H4 (cell line): ENCODE measurements at places on chromosomes 4 and X. TPM values are rescaled to one million over a fixed set of nuclear protein-coding genes. Genes with fewer than 3 reads are reported as not detected.

The PAGE5 gene
- 37.9 and 40.5 TPM in 2 replicates for total RNA-seq

The SAGE1 gene
- not detected in 2 replicates for total RNA-seq

The MUC7 gene
- total RNA-seq = not detected in 2 replicates

The EMCN gene
- not detected in 2 replicates for total RNA-seq

The DCHS2 gene
- 0.29 and 0.53 TPM in 2 replicates for total RNA-seq

The UCP1 gene
- total RNA-seq = not detected in 2 replicates

The RASL11B gene
- total RNA-seq = 0.60 and 0.80 TPM in 2 replicates

The BTK gene
- total RNA-seq = not detected in 2 replicates

The FRMPD3 gene
- total RNA-seq = 0.02 TPM in 1 of 2 replicates, not detected in the other

The SPANXB1 gene
- 2.2 and 4.1 TPM in 2 replicates for total RNA-seq

The PAGE2B gene
- total RNA-seq = not detected in 2 replicates

The FGD1 gene
- 2.6 and 4.1 TPM in 2 replicates for total RNA-seq

The HAUS3 gene
- 7.6 and 11.0 TPM in 2 replicates for total RNA-seq

The CXCL9 gene
- total RNA-seq = not detected in 2 replicates

The RASSF6 gene
- total RNA-seq = 0.08 TPM in 1 of 2 replicates, not detected in the other

The RHOXF2 gene
- total RNA-seq = not detected in 2 replicates

The EFHC2 gene
- total RNA-seq = not detected in 2 replicates

The YY2 gene
- 2.1 and 2.4 TPM in 2 replicates for total RNA-seq

The GPRASP3 gene
- total RNA-seq = 1.2 and 2.0 TPM in 2 replicates

The ADH7 gene
- not detected in 2 replicates for total RNA-seq

The OCIAD2 gene
- total RNA-seq = 46.5 and 67.6 TPM in 2 replicates

The KLKB1 gene
- total RNA-seq = 0.17 TPM in 1 of 2 replicates, not detected in the other

The MAGEB2 gene
- total RNA-seq = 0.46 and 1.5 TPM in 2 replicates

The XG gene
- total RNA-seq = 0.06 TPM in 1 of 2 replicates, not detected in the other

The COX7B2 gene
- total RNA-seq = not detected in 2 replicates

The MTMR8 gene
- total RNA-seq = 0.82 and 1.6 TPM in 2 replicates

The SPIN4 gene
- total RNA-seq = 7.1 and 13.8 TPM in 2 replicates

The CLIC2 gene
- total RNA-seq = 31.6 and 44.7 TPM in 2 replicates

The UGT8 gene
- total RNA-seq = 10.9 and 13.5 TPM in 2 replicates

The RHOXF1 gene
- not detected in 2 replicates for total RNA-seq

The TNIP3 gene
- 0.66 and 1.5 TPM in 2 replicates for total RNA-seq

The PFKFB1 gene
- not detected in 2 replicates for total RNA-seq

The BRS3 gene
- not detected in 2 replicates for total RNA-seq

The CFP gene
- not detected in 2 replicates for total RNA-seq

The SRPX2 gene
- 24.5 and 27.9 TPM in 2 replicates for total RNA-seq

The SERPINA7 gene
- not detected in 2 replicates for total RNA-seq

The UGT2B17 gene
- not detected in 2 replicates for total RNA-seq

The FDCSP gene
- 0.45 and 3.6 TPM in 2 replicates for total RNA-seq

The GAGE12H gene
- not detected in 2 replicates for total RNA-seq

The SULT1E1 gene
- 1.6 and 3.1 TPM in 2 replicates for total RNA-seq

The GRSF1 gene
- total RNA-seq = 53.6 and 74.1 TPM in 2 replicates

The SUPT20HL2 gene
- total RNA-seq = not detected in 2 replicates

The TMEM156 gene
- 1.3 and 2.7 TPM in 2 replicates for total RNA-seq

The LIMCH1 gene
- total RNA-seq = 24.5 and 25.3 TPM in 2 replicates

The HTR2C gene
- not detected in 2 replicates for total RNA-seq

The TMPRSS11A gene
- total RNA-seq = not detected in 2 replicates

The EXOC1 gene
- 24.0 and 25.1 TPM in 2 replicates for total RNA-seq

The REST gene
- total RNA-seq = 13.5 and 18.2 TPM in 2 replicates

The TRIM2 gene
- 16.5 and 22.0 TPM in 2 replicates for total RNA-seq

The RIPPLY1 gene
- not detected in 2 replicates for total RNA-seq

The TCEAL2 gene
- 2.6 and 3.8 TPM in 2 replicates for total RNA-seq

The CFAP47 gene
- 0.84 and 1.6 TPM in 2 replicates for total RNA-seq
